ENCODE measurements at places on chromosomes 4 and X.

DNA sequence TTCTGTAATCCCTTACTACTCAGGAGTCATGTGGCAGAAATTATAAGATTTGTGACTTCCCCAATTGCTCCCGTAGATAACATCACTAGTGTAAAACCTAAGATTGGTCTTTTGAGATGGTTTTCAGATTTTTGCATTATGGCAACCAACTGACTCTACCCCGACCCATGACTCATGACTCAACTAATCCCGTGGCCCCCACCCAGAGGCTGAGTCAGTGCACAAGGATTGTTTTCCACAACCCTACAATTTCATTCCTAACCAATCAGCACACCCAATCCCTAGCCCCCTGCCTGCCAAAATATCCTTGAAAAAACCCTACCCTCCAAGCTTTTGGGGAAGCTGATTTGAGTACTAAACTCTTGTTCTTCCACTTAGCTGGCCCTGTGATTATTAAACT, 109.4 kb upstream of the FAM9C start:
- no peaks in the 10 kb centered on the region for H3K4me1 ChIP-seq
- no peak overlapping the region for H3K27ac ChIP-seq
- no peak for DNase-seq
- no peak overlapping the region for H3K4me3 ChIP-seq
- H3K36me3 ChIP-seq = no peaks in the 10 kb centered on the region

GRCh38 chr4:69126024-69126423, 29.8 kb downstream of the UGT2B7 start:
- no peak for DNase-seq

GRCh38 chrX:17531500-17531899, 156.5 kb downstream of the NHS start:
- H3K36me3 ChIP-seq = no peaks in the 10 kb centered on the region
- DNase-seq = no peak
- no peak overlapping the region for H3K4me3 ChIP-seq
- no peaks in the 10 kb centered on the region for H3K27me3 ChIP-seq
- no peaks in the 10 kb centered on the region for H3K4me1 ChIP-seq

DNA sequence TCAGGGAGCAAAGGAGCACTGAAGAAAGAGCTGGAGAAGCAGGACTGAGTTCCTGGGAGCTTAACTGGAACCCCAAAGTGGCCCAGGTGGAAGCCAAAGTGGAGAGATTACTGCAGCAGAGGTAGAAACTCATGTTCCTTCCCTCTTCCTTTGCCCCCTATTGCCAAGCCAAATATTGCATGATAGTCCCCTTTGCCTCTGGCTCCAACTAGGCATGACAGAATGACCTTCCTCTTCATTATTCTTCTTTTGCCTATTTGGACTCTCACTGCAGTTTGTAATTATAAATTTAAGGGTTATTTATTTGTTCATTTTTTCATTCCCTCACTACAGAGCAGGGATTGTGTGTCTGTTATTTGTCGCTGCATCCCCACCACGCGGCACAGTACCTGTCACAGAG, 22.1 kb upstream of the SPANXB1 start:
- no peak overlapping the region for H3K4me3 ChIP-seq
- no peak overlapping the region for H3K27ac ChIP-seq
- H3K36me3 ChIP-seq = no peaks in the 10 kb centered on the region
- no peaks in the 10 kb centered on the region for H3K4me1 ChIP-seq
- DNase-seq = no peak
- no peaks in the 10 kb centered on the region for H3K27me3 ChIP-seq

DNA sequence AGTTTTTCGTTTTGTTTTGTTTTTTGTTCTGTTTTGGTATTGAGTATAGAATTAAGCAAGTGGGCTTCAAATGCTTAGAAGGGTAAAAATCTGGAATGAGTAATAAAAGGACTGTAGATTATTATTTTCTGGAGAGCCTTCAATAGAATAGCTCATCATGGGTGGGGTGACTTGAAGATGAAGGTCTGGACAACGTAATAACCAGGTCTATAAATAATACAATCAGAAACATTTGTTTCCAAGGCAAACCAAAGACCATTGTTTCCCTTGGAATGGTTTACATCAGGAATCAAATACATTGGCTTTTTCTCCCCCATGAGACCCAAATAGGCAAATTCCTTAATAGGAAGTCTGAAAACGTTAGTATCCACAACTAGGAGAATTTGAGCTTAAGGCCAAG, 721.6 kb downstream of the RPA4 start:
- no peaks in the 10 kb centered on the region for H3K27me3 ChIP-seq
- H3K36me3 ChIP-seq = no peaks in the 10 kb centered on the region
- H3K27ac ChIP-seq = no peak overlapping the region
- no peak for DNase-seq
- no peak overlapping the region for H3K4me3 ChIP-seq

GRCh38 chrX:29746326-29746725, 469.0 kb upstream of the MAGEB2 start:
- H3K27me3 ChIP-seq = no peaks in the 10 kb centered on the region
- H3K27ac ChIP-seq = no peak overlapping the region
- H3K36me3 ChIP-seq = no peaks in the 10 kb centered on the region
- H3K4me1 ChIP-seq = no peaks in the 10 kb centered on the region
- no peak overlapping the region for H3K4me3 ChIP-seq
- no peak for DNase-seq

- no peak for DNase-seq
- no peak overlapping the region for H3K4me3 ChIP-seq
- H3K27me3 ChIP-seq = no peaks in the 10 kb centered on the region
- H3K4me1 ChIP-seq = no peaks in the 10 kb centered on the region
- no peak overlapping the region for H3K27ac ChIP-seq
- no peaks in the 10 kb centered on the region for H3K36me3 ChIP-seq
Observed at GRCh38 chr4:88969271-88969670, 87.7 kb downstream of the FAM13A start.

- no peak overlapping the region for H3K4me3 ChIP-seq
- no peaks in the 10 kb centered on the region for H3K27me3 ChIP-seq
- no peak overlapping the region for H3K27ac ChIP-seq
- DNase-seq = no peak
- no peaks in the 10 kb centered on the region for H3K4me1 ChIP-seq
Observed at GRCh38 chrX:137342969-137343368, 223.0 kb upstream of the ZIC3 start.

DNA sequence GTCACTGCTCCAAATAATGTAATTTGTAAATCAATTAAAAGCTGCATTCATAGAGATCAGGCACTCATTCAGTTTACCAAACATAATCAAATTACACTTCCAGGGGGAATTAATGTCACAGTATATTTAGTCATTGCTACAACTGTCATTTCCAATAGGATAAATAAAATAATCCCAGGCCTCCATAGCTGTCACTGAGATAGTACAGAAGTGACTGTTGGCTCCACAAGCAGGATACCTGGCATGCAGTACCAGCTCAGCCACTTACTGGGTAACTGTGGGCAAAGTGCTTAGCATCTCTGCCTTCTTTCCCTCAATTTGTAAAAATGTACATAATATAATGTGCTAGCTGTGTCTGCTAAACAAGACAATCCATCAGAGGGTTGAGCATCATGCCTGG, 128.1 kb downstream of the CAMK2D start:
- H3K4me1 ChIP-seq = peaks cover 74% of the 10 kb centered on the region
- no peak for DNase-seq
- no peaks in the 10 kb centered on the region for H3K36me3 ChIP-seq
- H3K4me3 ChIP-seq = no peak overlapping the region
- H3K27me3 ChIP-seq = no peaks in the 10 kb centered on the region

DNA sequence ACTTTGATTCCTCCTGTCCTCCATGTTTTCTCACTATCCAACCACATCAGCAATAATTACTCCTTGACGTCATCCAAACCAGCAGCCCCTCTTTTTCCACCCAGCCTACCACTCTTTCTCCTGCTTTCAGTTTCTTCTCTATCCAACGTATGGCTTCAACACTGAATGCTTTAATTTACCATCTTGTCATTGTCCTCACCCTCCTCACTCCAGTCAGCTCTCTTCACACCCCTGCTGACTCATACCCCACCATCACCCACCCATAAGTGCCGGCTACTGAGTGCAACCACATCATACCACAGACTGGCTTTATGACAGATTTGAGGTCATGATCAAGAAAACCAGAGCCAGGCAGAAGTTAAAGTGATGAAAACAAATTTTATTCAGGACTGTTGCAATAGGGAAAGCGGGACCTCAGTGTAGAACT, 9.8 kb upstream of the ANXA5 start:
- H3K27me3 ChIP-seq = no peaks in the 10 kb centered on the region
- H3K27ac ChIP-seq = no peak overlapping the region
- H3K4me3 ChIP-seq = no peak overlapping the region
- no peaks in the 10 kb centered on the region for H3K4me1 ChIP-seq
- no peak for DNase-seq

DNA sequence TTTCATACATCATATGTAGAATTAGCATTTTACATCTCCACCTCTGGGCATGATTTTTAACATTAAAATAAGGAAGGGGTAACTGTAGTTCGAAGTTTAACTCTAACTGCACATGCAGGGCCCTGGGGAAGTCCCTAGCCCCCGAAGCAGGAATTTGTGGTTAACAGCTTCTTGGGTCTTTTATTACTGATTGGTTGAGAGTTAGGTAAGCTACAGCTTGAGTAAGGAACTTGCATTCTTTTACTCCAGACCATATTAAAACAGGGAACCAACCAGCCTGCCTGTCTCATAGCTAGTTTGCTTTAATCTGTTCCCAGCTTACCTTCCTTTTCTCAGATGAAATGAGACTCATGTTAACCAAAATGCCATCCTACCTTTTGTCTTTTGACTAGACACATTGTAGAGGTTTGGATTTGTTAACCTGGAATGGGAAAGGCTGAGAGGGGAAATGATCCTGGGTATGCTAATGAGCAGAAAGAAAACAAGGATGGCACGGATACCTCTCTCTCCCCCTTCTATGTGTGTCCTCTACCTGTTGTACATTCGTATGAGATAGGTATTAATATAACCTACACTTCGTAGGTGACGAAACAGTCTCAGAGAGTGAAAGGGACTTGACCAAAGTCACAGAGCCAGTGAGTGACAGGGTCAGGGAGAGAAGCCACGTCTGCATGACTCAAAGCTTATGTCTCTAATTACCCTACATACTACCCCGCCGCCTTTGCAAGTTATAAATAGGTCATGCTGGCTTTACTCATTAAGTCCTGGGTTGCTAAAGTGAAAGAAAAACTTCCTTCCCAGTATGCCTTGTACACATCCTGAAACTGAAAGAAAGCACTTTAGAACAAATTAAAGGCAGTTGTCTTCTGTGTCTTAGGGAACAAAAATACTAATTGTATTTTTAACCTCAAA, 119.5 kb upstream of the AFF2 start:
- no peaks in the 10 kb centered on the region for H3K36me3 ChIP-seq
- no peak for DNase-seq
- H3K27ac ChIP-seq = no peak overlapping the region
- H3K4me3 ChIP-seq = no peak overlapping the region

DNA sequence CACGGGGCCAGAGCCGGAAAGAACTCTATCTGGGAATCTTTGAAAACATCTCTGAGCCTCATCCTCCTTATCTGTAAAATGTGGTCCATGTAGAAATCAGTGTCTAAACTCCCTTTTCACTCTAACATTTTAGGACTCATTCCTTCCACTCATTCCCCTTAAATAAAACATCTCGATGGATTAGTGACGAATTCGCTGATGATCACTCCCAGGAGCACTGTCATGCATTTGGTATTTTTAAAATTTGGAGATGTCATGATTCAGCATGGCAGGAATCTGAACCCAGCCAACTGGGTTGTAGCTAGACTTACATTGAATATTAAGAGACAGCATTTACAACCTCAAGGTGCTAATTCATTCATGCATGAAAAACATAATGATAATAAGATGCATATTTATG, 88.1 kb downstream of the SPANXN3 start:
- H3K4me1 ChIP-seq = no peaks in the 10 kb centered on the region
- no peaks in the 10 kb centered on the region for H3K36me3 ChIP-seq
- no peak overlapping the region for H3K27ac ChIP-seq
- no peak overlapping the region for H3K4me3 ChIP-seq
- H3K27me3 ChIP-seq = no peaks in the 10 kb centered on the region
- DNase-seq = no peak

DNA sequence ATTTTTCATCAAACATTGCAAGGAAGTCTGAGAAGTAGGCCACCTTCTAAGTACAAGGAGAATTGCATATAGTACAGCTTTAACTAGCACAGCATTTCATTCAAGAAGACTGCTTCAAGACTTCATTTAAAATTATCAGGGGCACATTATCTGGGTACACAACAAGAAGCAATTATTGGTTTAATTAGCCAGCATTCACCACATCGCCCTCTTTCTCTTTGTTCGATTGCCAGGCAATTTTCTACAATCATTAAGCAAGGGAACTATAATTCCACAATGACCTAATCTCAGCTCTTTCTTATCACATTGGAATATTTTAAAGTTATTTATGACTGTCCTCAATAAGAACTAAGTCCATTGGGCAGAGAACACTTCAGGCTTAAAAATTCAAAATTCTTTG, 1347.1 kb upstream of the PABPC4L start:
- no peaks in the 10 kb centered on the region for H3K4me1 ChIP-seq
- DNase-seq = no peak
- H3K27me3 ChIP-seq = no peaks in the 10 kb centered on the region
- no peak overlapping the region for H3K4me3 ChIP-seq
- no peaks in the 10 kb centered on the region for H3K36me3 ChIP-seq

DNA sequence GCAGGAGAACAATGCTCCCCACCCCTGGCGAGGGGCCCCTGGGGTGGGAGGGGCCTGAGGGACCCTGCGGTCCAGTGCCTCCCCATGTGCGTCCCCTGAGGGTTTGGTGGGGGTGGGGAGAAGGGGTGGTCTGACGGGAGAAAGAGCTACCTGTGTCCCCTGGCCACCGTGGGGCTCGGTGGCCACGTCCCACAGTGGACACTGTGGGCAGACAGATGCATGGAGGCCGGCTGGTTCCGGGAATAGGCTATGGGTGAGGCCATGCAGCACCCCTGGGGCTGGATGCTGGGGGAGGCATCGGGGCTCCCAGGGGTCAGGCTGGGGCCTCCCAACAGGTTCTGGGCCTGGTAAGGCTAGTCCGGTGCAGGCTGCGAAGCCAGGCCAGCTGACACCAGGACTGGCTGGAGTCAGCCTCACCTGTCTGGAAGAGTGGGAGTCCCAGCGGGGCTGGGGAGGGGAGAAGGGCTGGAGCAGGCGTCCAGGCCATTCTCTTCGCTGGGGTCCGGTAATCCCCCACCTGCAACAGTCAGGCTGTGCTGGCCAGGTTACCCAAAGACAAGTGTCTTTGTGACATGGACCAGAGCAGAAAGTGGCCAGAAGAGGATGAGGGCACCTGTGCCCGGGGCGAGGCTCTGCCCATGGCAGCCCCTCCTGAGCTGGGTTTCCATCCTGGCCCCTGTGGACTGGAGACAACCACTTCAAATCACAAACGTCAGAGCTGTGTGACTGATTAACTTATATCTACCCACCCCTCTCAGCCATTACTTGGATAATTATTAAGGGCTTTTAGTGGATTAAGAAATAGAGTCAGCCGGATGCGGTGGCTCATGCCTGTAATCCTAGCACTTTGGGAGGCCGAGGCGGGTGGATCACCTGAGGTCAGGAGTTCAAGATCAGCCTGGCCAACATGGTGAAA, 1.4 kb upstream of the FAM53A start:
- H3K4me1 ChIP-seq = peaks cover 11% of the 10 kb centered on the region
- peak overlapping the region; percentile 58 for H3K27ac ChIP-seq
- peak overlapping the region; percentile 47 for H3K4me3 ChIP-seq
- no peaks in the 10 kb centered on the region for H3K27me3 ChIP-seq

- H3K36me3 ChIP-seq = no peaks in the 10 kb centered on the region
Observed at GRCh38 chrX:30864383-30864785, 24.7 kb downstream of the TAB3 start.

- no peak overlapping the region for H3K4me3 ChIP-seq
- H3K27me3 ChIP-seq = no peaks in the 10 kb centered on the region
- DNase-seq = no peak
- no peaks in the 10 kb centered on the region for H3K4me1 ChIP-seq
Observed at GRCh38 chr4:78512357-78512920, 39.1 kb upstream of the ANXA3 start.
